ENCODE measurements at places on chromosomes 5 and 9.

- DNase-seq: no peak
These were observed 68.0 kb downstream of the MRPS27 start for GRCh38 chr5:72252008-72252407.

- peak; percentile 91 for DNase-seq
These were observed 23.6 kb downstream of the PCDHGC5 start for GRCh38 chr5:141512390-141512910.

GRCh38 chr9:110842169-110842568, 173.6 kb downstream of the MUSK start:
- no peak for DNase-seq

DNA sequence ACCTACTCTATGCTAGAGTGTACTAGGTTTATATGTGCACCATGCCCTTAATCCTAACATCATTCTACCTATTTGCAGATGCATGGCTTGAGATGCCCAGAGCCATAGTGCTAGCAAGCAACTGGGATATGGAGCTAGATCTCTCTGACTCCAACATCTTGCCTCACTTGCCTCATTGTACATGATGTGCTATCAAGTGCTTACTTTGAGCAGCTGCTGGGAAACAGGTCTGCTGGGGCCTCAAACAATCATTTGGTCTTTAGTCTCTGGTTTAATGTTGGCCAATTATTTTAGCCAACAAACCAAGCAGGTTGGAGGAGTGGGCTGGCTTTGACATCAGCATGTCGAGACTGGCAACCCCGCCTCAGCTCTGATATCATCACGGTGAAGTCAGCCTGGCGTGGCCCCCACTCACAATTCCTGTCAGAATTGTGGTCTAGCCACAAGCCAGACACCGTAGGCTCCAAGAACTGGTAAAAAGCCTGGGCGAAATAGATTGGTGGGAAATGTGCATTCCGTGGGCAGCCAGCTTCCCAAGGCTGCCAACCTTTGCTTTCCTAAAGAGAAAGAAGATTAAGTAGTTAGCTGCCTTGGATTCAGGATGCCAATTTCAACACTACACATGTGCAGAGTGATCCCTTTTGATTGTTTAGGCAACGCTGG, 21.1 kb upstream of the GAS1 start:
- DNase-seq: no peak

DNA sequence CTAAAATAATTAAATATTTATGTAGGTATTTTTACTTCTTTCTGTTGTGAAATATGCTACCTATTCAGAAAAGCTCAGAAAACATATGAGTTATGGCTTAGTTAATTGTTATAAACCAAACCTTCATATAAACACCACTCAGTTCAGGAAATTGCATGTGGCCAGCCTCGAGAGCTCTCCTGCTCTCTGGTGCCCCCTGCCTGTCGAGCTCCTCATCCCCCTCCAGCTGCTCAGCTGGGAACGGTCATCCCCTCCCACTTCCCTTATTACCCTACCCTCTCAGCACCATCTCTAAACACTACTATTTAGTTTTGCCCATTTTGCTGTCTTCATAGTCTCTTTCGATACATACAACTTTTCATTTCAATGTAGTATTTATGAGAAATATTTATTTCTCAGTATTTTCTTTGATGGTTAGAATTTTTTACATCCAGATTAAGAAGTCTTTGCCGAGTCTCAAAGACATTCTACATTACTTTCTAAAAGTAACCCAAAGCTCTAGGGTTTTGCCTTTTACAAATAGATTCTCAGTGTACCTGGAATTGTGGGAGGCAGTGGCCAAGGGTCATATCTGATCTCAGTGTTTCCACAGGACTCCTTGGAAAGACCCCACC, 51.2 kb upstream of the SEMA4D start:
- peak; percentile 92 for DNase-seq

GRCh38 chr9:113258282-113258681, 17.1 kb downstream of the CDC26 start:
- no peak for DNase-seq

GRCh38 chr5:32138839-32139493, 35.2 kb downstream of the GOLPH3 start:
- peak; percentile 92 for DNase-seq

DNA sequence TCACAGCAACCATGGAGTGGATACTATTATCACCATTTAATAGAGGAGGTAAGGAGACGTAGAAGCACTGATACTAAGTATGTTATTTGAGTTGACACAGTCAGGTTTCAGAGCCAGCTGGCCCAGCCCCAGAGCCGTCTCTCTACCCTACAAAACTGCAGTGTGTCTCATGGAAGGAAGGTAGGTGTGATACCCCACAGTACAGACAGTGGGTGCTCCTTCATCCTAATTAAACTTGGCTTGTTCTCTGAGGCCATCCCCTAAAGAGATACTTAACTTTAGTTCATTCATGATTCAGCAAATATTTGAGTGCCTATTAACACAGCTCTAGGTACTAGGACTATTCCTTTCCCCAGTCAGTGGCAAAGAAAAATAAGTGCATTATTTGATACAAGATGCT, 22.6 kb downstream of the PIP5K1B start:
- DNase-seq: no peak

DNA sequence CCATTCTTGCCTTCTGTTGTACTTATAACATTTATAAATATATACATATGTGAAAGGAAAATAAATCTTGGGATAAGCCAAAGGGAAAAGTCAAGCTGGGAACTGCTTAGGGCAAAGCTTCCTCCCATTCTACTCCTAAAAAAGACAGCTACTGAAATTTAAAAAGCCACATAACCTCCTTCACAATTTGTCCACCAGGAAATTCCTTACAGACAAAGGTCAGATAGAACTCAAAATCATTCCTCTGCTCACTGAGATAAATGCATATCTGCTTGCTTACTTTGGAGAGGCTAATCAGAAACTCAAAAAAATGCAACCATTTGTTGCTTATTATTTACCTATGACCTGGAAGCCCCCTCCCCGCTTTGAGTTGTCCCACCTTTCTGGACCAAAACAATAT, 112.5 kb downstream of the CEMIP2 start:
- no peak for DNase-seq

- no peak for DNase-seq
These were observed 13.5 kb downstream of the TRAF1 start for GRCh38 chr9:120912958-120913646.

DNA sequence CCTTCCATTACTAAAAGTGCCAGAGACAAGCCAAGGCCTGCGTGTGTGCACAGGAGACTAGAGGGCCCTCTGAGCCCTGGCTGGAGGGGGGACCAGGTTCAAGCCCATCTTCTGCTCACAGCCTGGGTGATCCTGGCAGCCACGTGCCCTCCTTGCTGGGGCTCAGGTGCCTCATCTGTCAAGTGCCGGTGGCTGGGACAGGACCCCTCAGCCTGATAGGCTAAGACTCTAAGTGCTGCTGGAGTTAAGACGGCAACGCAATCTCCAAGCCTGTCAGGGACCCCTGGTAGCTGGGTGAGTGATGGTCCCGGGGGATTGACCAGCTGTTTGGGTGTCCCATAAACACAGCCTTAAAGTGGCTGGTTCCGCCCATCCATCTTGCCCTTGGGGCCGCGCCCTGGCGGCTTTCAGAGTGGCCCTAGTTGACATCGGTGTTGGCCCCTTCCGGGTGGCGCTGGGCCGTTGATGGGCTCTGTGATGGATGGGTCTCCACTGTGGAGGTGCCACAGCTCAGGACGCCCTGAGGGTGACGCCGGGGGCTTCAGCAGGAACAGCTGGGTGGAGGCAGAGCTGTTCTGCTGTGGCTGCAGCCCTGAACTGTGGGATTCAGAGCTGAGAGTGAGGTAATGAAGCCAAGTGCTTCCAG, 136.2 kb downstream of the BARX1 start:
- DNase-seq: no peak

DNA sequence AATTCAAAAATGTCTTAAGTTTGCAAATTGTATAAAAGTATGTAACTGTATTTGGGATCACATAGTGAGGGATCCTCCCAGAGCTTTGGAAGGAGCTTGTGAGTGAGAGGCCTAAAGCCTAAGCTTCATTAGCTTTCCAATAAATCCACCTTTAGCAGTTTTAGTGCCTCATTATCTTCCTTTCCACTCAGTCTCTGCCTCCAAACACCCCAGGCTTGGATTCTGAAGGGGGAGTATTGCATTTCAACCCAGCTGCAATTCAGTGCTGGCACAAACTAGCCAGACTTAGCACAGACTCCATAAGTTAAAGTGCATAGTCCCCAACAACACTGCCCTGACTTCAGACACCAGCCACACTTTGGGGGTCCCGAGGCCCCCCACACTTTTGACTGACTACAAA, 113.5 kb downstream of the SMARCA2 start:
- DNase-seq: no peak

DNA sequence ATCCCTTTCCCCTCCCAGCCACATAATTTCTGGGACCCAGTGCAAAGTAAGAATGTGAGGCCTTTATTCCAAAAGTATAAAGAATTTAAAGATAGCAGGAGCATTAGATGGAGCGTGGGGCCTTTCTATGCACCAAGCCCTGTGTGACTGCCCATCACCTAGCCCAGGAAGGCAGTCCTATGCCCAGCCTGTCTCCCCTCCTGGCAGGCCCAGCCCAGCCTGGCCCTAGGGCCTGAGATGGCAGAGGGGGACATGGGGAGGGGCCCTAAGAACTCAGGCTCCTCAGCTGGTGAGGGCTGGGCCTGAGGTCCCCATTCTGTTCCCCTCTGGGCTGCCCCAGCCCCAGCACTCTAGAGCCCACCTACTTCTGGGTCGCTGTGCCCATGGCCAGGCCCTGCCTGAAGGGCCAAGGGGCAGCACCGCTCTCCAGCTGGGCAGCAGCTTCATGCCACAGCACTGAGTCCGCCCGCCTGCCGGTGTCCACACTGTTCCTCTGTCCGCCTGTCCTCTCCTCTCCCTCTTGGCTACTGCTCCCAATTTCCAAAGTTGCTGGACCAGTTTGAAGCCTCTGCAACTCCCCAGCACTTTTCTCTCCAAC, 995 bp upstream of the SLC23A1 start:
- DNase-seq: no peak

DNA sequence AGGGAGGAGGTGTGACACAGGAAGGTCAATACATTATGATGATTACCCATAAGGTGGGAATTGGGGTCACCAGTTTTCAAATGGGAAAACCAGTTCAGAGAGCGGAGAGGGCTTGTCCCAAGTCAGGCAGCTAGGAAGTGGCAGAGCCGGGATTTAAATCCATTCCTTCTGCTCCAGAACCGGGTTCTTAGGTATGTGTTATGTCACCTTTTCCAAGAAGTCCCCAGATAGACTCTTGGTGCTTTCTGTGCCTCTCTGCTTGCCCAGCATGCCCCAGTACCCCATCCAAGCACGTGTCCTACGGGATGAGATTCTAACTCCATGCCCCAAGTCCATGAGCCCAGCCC, 69.9 kb downstream of the LMX1B start:
- no peak for DNase-seq

DNA sequence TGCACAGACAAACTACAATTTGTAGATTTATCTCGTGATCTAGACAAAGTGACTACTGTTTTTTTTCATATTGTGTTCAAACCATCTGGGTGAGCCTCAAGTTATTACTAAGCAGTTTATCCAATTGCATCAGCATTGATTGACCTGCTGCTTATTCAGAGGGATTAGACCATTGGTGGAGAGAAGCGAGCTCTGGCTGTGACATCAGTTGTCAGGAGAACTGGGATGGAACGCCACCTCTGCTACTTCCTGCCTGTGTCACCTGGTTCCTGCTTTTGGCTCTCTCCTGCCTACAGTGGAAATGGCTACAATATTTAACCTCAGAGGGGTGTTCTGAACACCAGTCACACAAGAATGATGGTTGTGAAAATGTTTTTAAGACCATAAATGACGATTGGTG, 12.1 kb downstream of the NR4A3 start:
- no peak for DNase-seq

DNA sequence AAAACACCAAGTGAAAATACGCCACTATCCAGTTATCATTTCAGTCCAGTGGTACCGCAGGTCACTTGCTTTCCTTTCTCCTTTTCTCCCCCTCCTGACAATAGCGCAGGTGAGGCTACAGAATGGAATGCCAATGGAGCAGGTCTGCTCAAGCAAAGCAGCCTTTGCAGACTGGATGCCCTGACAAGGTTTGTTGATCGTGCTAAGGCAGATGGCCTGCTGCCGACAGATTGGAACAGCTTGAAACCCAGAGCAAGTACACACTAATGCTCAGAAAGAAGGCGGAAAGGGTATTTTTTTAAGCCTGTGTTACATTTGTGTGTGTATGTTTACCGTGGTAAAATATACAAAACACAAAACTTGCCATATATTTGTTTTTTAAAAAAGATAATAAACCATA, 19.4 kb downstream of the SPACA9 start:
- no peak for DNase-seq

All from activated CD4-positive, alpha-beta memory T cell treated with anti-CD3 and anti-CD28 coated beads for 36 hours (primary cell).